Bronchus fibroblast of lung (primary cell): ENCODE measurements at places on chromosomes 5 and 9. TPM values are rescaled to one million over a fixed set of nuclear protein-coding genes. Genes with fewer than 3 reads are reported as not detected.

Gene C1QTNF2
- 0.34 and 0.74 TPM in 2 replicates for total RNA-seq

Gene RNF180
- total RNA-seq, result 1.0 and 1.2 TPM in 2 replicates

Gene BNIP1
- 17.8 and 23.0 TPM in 2 replicates for total RNA-seq

Gene USP20
- 10.6 and 10.9 TPM in 2 replicates for total RNA-seq

Gene PRDM12
- total RNA-seq, result under 0.01 TPM in 1 of 2 replicates, not detected in the other

Gene PCDHA1
- total RNA-seq, result not detected in 2 replicates

Gene BTNL3
- total RNA-seq, result not detected in 2 replicates

Gene FCN2
- not detected in 2 replicates for total RNA-seq

Gene PCDHGA4
- 1.0 and 1.3 TPM in 2 replicates for total RNA-seq

Gene CDK7
- total RNA-seq, result 34.5 and 35.3 TPM in 2 replicates

Gene NIPAL4
- 0.50 TPM in 1 of 2 replicates, not detected in the other for total RNA-seq

Gene LVRN
- under 0.01 TPM in 2 replicates for total RNA-seq

Gene FGF1
- total RNA-seq, result 2.0 and 2.2 TPM in 2 replicates

Gene PLPP1
- 36.0 and 48.8 TPM in 2 replicates for total RNA-seq

Gene SH3RF2
- 1.0 and 1.5 TPM in 2 replicates for total RNA-seq

Gene FST
- total RNA-seq, result 84.3 and 98.4 TPM in 2 replicates

Gene CNTLN
- 5.9 and 8.2 TPM in 2 replicates for total RNA-seq

Gene MYMK
- not detected in 2 replicates for total RNA-seq

Gene SLC6A7
- not detected in 2 replicates for total RNA-seq

Gene FAM219A
- 10.4 and 11.6 TPM in 2 replicates for total RNA-seq

Gene WNK2
- total RNA-seq, result under 0.01 TPM in 1 of 2 replicates, not detected in the other

Gene ECPAS
- total RNA-seq, result 55.3 and 57.5 TPM in 2 replicates

Gene LCN2
- total RNA-seq, result not detected in 2 replicates

Gene SLC31A2
- 5.7 and 6.4 TPM in 2 replicates for total RNA-seq

Gene SV2C
- total RNA-seq, result not detected in 2 replicates

Gene PCSK1
- under 0.01 TPM in 1 of 2 replicates, not detected in the other for total RNA-seq

Gene DIPK1B
- total RNA-seq, result 1.5 and 2.5 TPM in 2 replicates

Gene PPP3R2
- not detected in 2 replicates for total RNA-seq

Gene RAD23B
- 64.7 and 73.3 TPM in 2 replicates for total RNA-seq

Gene TAL2
- not detected in 2 replicates for total RNA-seq

Gene CBY3
- total RNA-seq, result not detected in 2 replicates

Gene TMEM174
- not detected in 2 replicates for total RNA-seq
